ENCODE measurements at places on chromosomes 5 and 9. TPM values are rescaled to one million over a fixed set of nuclear protein-coding genes. Genes with fewer than 3 reads are reported as not detected.

FOXI1 gene
- total RNA-seq, result not detected

FAXDC2 gene
- total RNA-seq, result 0.55 TPM

FOXD4L4 gene
- total RNA-seq, result 0.07 TPM

RGS7BP gene
- total RNA-seq, result not detected

PCDHGB6 gene
- total RNA-seq, result 0.10 TPM

IFNA13 gene
- not detected for total RNA-seq

FBLL1 gene
- 0.09 TPM for total RNA-seq

SNX18 gene
- total RNA-seq, result 4.1 TPM

CMBL gene
- total RNA-seq, result 21.1 TPM

MEIKIN gene
- total RNA-seq, result not detected

ALDOB gene
- total RNA-seq, result not detected

CNTFR gene
- 0.17 TPM for total RNA-seq

SPATA9 gene
- total RNA-seq, result not detected

SPATA31D4 gene
- not detected for total RNA-seq

GZMA gene
- not detected for total RNA-seq

CDH6 gene
- total RNA-seq, result 0.09 TPM

PCDHB9 gene
- total RNA-seq, result not detected

CDC25C gene
- total RNA-seq, result 9.4 TPM

NUTM2G gene
- total RNA-seq, result not detected

NXNL2 gene
- 0.99 TPM for total RNA-seq

ROR2 gene
- 1.3 TPM for total RNA-seq

NIPAL4 gene
- 10.9 TPM for total RNA-seq

GABRB2 gene
- total RNA-seq, result not detected

C9orf50 gene
- not detected for total RNA-seq

FAT2 gene
- total RNA-seq, result 0.01 TPM

SURF1 gene
- 49.3 TPM for total RNA-seq

TRPM6 gene
- total RNA-seq, result 2.5 TPM

CFAP157 gene
- 0.08 TPM for total RNA-seq

SHOC1 gene
- not detected for total RNA-seq

ANKRD31 gene
- total RNA-seq, result 0.05 TPM

RIMOC1 gene
- 10.1 TPM for total RNA-seq

B4GALT1 gene
- total RNA-seq, result 195 TPM

FOXD4L5 gene
- 0.03 TPM for total RNA-seq

BTNL3 gene
- not detected for total RNA-seq

PALM2AKAP2 gene
- 0.47 TPM for total RNA-seq

ADAMTS6 gene
- total RNA-seq, result 0.10 TPM

C1QTNF3 gene
- 0.09 TPM for total RNA-seq

PPP1R26 gene
- total RNA-seq, result 15.2 TPM

SLC36A3 gene
- total RNA-seq, result not detected

RCL1 gene
- total RNA-seq, result 47.8 TPM

C5 gene
- 11.4 TPM for total RNA-seq

ZNF608 gene
- total RNA-seq, result 0.77 TPM

SCGB3A2 gene
- total RNA-seq, result not detected

CDX1 gene
- not detected for total RNA-seq

SH3TC2 gene
- 0.69 TPM for total RNA-seq

PCDHB6 gene
- 1.1 TPM for total RNA-seq
